ENCODE measurements at places on chromosomes 11 and 22.

GRCh38 chr11:115613986-115614632 is 109.9 kb upstream of the CADM1 start:
- no peak for DNase-seq

- DNase-seq = no peak
Observed at GRCh38 chr11:128890543-128891368, at the start of gene KCNJ5. TSS of gene KCNJ5 (plus strand) at chr11:128891356. CDS start at chr11:128911274, 19,918 bp downstream.

- DNase-seq = no peak
Observed at GRCh38 chr11:75591966-75592365, 29.9 kb downstream of the SERPINH1 start.

GRCh38 chr22:49738566-49738965 is 89.1 kb downstream of the BRD1 start:
- DNase-seq = no peak

DNA sequence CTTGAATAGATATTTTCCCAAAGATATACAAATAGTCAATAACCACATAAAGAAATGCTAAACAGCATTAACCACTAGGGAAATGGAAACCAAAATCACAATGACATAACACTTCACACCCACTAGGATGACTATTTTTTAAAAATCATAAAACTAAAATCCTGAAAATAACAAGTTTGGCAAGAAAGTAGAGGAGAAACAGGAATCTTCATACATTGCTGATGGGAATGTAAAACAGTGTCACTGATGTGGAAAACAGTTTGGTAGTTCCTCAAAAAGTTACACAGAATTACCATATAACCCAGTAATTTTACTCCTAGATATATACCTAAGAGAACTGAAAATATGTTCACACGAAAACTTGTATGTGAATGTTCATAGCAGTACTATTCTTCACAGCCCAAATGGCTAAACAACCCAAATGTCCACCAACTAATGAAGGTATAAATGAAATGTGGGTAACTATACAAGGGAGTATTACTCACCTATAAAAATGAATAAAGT is 12.5 kb downstream of the PICALM start:
- no peak for DNase-seq

GRCh38 chr22:39238966-39239505 is 5.7 kb downstream of the PDGFB start:
- DNase-seq = no peak

DNA sequence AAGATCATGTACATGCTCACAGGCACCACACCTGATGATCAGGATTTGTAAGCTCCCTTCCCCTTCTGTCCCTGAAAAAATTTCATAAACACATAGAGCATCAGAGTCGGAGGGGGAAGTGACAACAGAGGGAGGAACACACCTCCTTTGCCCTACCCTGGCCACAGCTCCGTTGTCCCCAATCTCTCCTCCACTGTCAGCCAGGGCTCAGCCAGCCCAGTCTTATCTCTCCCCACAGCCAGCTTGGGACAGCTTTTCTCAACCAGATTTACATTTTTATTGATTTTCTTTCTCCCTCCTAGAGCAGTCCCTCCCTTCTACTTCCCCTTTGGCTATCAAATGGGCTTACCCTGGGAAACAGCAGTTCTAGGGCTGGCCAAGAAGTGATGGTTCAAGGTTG is 32.1 kb upstream of the TPBGL start:
- no peak for DNase-seq

DNA sequence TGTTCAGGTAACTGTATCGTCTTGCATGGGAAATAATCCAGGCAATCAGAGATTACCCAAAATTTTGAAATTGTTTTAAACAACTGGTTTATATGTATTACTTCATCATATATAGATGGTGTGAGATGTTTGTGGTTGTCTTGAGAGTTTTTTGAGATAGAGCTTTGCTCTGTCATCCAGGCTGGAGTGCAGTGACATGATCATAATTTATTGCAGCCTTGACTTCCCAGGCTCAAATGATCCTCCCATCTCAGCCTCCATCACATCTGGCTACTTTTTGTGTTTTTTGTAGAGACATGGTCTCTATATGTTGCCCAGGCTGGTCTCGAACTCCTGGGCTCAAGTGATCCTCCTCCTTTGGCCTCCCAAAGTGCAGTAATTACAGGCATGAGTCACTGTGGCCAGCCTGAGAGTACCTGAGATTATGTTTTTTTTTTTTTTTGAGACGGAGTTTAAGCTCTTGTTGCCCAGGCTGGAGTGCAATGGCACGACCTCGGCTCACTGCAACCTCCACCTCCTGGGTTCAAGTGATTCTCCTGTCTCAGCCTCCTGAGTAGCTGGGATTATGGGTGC is 11.5 kb downstream of the CTNND1 start:
- no peak for DNase-seq

DNA sequence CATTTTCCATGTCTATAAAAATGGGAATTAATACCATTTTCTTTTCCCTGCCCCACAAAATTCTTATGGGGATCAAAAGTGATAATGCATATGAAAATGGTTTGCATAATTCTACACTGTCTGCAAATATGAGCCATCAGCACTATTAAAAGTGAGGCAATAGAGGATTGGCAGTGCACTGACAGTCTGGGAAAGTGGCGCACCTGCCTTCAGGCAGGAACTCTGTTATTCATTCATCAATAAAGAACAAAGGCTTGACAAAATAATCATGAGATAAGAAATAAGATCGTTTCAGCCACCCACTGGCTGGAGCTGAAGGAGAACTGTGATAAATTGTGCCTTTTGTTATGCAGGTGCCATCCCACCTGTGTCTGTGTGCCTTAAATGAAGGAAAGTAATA is 49.5 kb downstream of the ARFGAP2 start:
- no peak for DNase-seq

GRCh38 chr22:21098099-21098671 is 52.4 kb downstream of the LRRC74B start:
- no peak for DNase-seq

DNA sequence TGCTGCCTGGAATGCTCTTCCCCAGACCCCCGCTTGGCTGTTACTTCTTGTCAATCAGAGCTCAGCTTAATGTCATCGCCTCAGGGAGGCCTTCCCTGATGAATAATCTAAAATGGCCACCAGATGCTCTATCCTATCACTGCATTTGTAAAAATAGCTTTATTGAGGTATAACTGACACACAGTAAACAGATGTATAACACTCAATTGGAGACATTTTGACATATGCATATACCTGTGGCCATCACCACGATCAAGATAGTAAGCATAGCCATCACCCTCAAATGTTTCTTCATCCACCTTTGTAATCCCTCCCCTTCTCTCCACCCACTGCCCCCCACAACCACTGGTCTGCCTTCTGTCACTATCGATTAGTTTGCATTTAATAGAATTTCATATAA is 36.6 kb upstream of the NECTIN1 start:
- no peak for DNase-seq

- no peak for DNase-seq
Observed at GRCh38 chr11:125553357-125553756, 15.9 kb upstream of the EI24 start.

DNA sequence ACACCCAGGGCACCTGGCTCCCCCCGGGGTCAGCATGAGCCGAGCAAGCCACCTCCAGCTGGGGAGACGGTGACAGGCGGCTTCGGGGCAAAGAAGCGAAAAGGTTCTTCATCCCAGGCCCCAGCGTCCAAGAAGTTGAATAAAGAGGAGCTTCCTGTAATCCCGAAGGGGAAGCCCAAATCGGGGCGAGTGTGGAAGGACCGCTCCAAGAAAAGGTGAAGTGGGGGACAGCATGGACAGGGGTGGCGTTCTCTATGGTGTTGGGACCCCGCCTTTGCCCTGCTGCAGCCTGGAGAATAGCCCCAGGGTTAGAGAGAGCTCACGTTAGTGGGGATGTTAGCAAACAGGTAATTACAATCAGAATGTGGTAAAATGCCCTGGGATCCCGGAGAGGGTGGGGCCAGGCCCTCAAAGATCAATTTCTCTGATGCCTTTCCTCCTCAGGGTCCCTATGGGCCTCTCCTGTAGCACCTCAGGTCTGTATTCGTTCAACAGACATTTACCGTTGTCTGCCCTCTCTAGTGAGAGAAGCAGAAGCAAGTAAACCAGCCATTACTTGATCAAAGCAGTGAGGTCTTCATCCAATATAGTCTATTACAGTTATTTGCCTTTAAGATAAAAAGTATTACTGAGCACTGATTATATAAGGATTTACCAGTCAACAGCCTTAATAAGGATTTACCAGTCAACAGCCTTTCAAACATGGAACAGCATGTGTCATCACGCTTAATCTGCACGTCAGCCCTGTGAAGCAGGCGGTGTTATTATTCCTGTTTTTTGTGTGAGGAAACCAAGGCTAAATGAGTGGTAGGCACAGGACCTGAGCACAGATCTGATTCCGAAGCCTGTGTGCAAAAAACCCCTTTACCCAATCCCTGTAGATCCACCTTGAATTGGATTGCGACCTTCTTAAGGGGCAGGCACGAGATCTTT is 1.0 kb downstream of the CCDC86 start:
- DNase-seq = no peak

- DNase-seq = no peak
Observed at GRCh38 chr22:20590477-20591294, 83.3 kb downstream of the MED15 start.

DNA sequence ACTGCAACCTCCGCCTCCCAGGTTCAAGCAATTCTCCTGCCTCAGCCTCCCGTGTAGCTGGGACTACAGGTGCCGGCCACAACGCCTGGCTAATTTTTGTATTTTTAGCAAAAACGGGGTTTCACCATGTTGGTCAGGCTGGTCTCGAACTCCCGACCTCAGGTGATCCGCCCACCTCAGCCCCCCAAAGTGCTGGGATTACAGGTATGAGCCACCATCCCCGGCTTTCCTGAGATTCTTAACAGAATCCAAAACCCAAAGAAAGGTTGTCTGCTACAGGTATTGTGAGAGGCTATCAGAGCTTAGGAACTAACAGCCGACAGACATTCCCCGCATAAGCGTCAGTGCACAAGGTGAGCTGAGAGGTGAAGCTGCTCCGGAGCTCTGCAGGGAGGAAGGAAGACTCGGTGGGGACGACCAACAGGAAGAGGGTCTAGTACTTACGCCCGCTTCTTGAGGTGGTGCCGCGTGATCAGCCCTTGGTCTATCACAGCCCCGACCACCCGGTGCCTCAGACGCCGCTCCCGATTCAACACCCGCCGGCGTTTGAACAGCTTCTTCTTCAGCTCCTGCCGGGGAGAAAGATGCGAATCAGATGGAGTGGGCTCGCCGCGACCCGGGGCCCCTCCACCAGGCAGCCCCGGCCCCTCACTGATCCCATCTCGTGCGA is 470 bp downstream of the C11orf98 start:
- DNase-seq = no peak

DNA sequence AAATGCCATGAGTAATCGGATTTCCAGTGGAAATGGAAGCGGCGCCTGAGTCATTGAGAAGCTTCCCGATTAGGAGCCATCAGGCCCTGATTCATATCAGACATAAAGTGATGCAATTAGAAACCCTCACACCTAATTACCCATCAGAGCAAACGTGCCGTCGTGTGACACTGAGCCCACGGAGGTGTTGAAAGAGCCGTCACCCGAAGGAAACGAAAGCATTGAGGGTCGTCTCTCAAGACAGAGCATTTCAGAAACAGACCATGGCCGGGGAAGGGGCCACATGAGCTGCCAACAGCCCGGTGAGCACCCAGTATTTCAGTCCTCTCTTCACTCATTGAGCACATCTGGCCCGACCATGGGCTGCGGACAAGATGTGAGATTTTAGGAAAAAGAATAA is 829.3 kb downstream of the TBC1D22A start:
- DNase-seq = no peak

- DNase-seq = no peak
Observed at GRCh38 chr11:122664188-122664587, 8.7 kb downstream of the UBASH3B start.

GRCh38 chr11:103716363-103716762 is 320.1 kb upstream of the DDI1 start:
- no peak for DNase-seq

GRCh38 chr11:88434333-88434976 is 96.9 kb upstream of the CTSC start:
- no peak for DNase-seq

GRCh38 chr11:11856638-11857037 is 14.9 kb downstream of the USP47 start:
- DNase-seq = no peak

DNA sequence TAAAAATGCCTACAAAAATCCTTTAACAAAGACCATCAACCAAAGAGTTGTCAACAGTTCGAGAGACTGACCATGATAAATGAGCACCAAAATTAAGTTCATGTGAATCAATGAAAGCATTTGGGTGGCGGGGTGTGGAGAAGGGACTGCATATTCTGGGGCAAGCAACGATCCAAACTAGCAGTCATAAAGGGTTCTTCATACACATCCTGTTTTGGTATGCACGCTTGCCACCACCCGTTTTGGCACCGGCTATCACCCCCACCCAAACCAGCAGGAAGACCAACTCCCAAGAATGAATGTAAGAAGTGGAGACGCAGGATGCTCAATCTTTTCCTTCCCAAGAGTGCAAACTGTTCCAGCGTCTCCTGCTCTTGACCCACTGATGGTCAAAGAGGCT is 80.8 kb downstream of the SGSM3 start:
- no peak for DNase-seq
